WTC11 (cell line): ENCODE measurements at places on chromosomes 13 and 19. TPM values are rescaled to one million over a fixed set of nuclear protein-coding genes. Genes with fewer than 3 reads are reported as not detected.

LSR gene
- total RNA-seq: 126 to 132 TPM (median 130 TPM) in 3 replicates

GNG8 gene
- not detected in 3 replicates for total RNA-seq

ZNF154 gene
- total RNA-seq: 20.0 to 22.0 TPM (median 21.4 TPM) in 3 replicates

PGLYRP2 gene
- not detected in 3 replicates for total RNA-seq

GPR12 gene
- 0.07 to 0.09 TPM in 2 of 3 replicates, not detected in the other for total RNA-seq

PSG6 gene
- total RNA-seq: not detected in 3 replicates

ONECUT3 gene
- total RNA-seq: 0.04 TPM in 1 of 3 replicates, not detected in the others

RXFP2 gene
- total RNA-seq: not detected in 3 replicates

DCLK1 gene
- total RNA-seq: 15.4 to 18.5 TPM (median 15.5 TPM) in 3 replicates

NLRP11 gene
- not detected in 3 replicates for total RNA-seq

ZGLP1 gene
- total RNA-seq: 5.9 to 8.9 TPM (median 7.7 TPM) in 3 replicates
